Astrocyte (in vitro differentiated cells and primary cell): ENCODE measurements at places on chromosomes 6 and 20. TPM values are rescaled to one million over a fixed set of nuclear protein-coding genes. Genes with fewer than 3 reads are reported as not detected.

DNA sequence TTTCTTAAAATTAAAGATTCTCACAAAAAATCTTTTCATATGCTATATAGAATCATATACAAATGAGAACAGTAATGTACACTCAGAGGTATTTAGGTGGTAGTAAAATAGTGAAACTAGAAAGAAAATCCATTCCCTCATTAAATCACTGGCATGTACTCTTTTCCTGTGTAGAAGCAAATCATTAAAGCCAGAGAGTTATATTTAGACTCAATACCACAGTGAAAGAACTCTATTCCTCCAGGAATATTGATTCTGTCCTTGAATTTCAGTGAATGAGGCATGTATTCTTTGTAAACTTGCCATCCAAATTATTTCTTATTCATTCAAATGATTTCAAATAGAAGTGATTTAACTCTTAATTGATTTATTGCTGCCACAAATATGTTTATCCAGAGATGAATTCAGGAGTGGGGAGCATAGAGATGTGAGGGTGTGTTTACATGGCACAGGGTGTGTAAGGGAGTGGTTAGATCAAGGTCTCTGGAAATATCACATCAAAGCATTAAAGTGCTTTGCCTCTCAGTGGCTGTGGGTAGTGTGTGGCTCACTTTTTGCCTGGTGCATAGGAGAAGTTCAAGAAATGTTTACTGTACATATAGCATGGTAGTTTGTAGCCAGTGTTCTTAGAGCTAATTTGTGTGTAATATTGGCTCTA, 141.2 kb downstream of the FAM83B start:
- no peak for DNase-seq

GRCh38 chr6:12345694-12346058, 55.5 kb downstream of the EDN1 start:
- DNase-seq, result no peak

- peak; percentile 68 for DNase-seq
Measured at GRCh38 chr6:10951675-10952282, 64.9 kb downstream of the SYCP2L start.

The ASIP gene
- total RNA-seq, result not detected in 2 replicates

DNA sequence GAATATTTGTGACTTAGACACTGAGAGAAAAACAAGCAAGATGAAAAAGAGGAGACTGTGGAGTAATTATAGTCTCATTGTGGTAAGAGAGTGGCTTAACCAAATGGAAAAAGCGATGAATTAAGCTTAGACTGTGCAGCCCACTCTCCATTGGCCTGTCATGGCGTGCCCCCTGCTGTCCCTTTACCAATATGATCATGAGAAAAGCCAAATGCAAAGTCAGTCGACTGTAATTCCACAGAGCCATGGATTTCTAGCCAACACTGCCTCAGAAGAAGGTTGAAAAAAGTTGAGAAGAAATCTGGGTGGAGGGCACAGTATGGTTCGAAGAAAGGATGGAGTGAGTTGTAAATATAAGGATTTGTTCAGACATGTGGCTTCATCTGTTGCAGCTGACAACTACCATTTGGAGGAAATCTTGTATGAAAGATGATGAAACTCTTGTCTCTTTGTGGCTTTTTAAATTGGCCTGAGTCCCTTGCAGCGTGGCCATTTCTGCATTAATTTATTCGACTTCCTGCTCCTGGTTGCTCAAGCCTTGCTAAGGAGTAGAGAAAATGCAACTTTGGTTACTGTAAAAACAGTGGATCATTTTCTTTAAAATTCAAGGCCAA, 251.4 kb downstream of the DOK5 start:
- DNase-seq, result no peak

DNA sequence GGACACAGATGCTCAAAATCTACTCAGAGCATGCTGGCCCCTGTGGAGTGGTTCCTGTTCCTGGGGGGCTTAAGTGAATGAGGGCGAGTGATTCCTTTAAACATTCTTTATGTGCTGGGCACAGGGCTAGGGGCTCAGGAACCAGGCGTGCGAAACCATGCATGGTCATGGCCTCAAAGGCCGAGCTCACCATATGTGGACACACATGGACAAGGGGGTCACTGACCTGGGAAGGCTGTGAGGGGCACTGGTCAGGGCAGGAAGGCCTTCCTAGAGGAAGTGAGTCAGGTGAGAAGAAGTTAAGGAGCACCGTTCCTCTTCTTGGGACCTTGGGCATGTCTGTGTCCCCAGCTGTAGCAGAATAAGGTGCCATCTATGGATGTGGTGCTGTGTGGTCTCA, 74.6 kb upstream of the BHLHE23 start:
- no peak for DNase-seq

DNA sequence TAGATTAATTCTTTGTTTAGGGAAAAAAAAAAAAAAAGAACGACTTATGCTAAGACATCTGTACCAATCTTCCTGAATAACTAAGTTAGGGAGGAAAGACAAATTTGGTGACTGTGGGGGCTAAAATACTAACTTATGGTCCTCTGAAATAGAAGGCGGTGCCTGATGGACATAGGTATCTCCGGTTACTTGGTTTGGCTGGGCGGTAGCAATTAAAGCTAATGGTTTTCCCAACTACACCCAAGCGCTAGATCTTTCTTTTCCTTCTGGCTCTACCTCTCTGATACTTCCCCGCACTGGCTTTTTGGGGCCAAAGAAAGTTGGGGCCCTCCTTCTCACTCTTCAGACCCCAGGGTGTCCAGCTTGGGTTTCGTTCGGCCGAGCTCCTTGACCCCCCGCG, 1.0 kb upstream of the RBM24 start:
- DNase-seq, result no peak

The HLA-DRB1 gene
- 0.93 and 1.5 TPM in 2 replicates for total RNA-seq
